ENCODE measurements at places on chromosomes 6 and 20. TPM values are rescaled to one million over a fixed set of nuclear protein-coding genes. Genes with fewer than 3 reads are reported as not detected.

BPI gene
- total RNA-seq = not detected

MAFB gene
- 15.9 TPM for total RNA-seq

SIRPB1 gene
- total RNA-seq = 1.4 TPM

CRISP1 gene
- total RNA-seq = not detected

KIF25 gene
- total RNA-seq = not detected

LIN28B gene
- not detected for total RNA-seq

FAM209B gene
- total RNA-seq = not detected

ZBTB46 gene
- total RNA-seq = 0.63 TPM

FLRT3 gene
- total RNA-seq = 15.7 TPM

MYL9 gene
- total RNA-seq = 4.3 TPM

GPR6 gene
- not detected for total RNA-seq

ATG5 gene
- 26.4 TPM for total RNA-seq

TP53TG5 gene
- not detected for total RNA-seq

MOCS1 gene
- 4.9 TPM for total RNA-seq

SIRPD gene
- total RNA-seq = not detected

NKAPL gene
- total RNA-seq = not detected

ZSCAN31 gene
- 5.0 TPM for total RNA-seq

ERVFRD-1 gene
- not detected for total RNA-seq

IL17F gene
- not detected for total RNA-seq

LGSN gene
- total RNA-seq = not detected

CNPY3 gene
- 21.9 TPM for total RNA-seq

B3GAT2 gene
- not detected for total RNA-seq

TGM3 gene
- total RNA-seq = not detected

DUSP15 gene
- total RNA-seq = not detected

SH3BGRL2 gene
- total RNA-seq = 8.8 TPM

ABHD16B gene
- total RNA-seq = not detected

TSPO2 gene
- total RNA-seq = not detected

PPP1R14C gene
- 38.7 TPM for total RNA-seq

GGTLC1 gene
- not detected for total RNA-seq

HLA-DMA gene
- total RNA-seq = 2.9 TPM

SNAI1 gene
- 0.23 TPM for total RNA-seq

E2F1 gene
- 3.7 TPM for total RNA-seq

CD109 gene
- total RNA-seq = 94.5 TPM

OTOR gene
- total RNA-seq = not detected

EPHA7 gene
- not detected for total RNA-seq

CLDN20 gene
- not detected for total RNA-seq

RAB23 gene
- 8.4 TPM for total RNA-seq

DNAH8 gene
- total RNA-seq = not detected
